ENCODE measurements at places on chromosomes 3 and 15.

DNA sequence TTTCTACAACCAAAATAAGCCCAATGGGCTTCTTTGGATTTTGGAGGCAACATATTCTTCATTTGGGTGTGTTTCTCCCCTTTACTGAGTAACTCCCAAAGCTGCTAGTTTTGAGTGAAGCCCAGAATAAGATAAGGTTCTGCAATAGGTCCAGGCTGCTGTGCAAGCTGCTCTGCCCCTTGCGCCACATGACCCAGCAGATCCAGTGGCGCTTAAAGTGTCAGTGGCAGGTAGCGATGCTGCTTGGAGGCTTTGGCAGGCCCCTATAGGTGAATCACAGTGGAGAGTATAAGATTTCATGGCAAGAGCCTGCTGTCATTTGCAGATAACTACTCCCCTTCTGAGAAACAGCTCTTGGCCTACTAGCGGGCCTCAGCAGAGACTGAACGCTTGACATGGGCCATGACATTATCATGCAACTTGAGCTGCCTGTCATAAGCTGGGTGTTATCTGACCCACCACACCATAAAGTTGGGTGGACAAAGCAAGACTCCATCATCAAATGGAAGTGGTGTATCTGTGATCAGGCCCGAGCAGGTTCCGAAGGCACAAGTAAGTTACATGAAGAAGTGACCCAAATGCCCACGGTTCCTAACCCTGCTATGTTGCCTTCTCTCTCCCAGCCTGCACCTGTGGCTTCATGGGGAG, 88.4 kb upstream of the OXTR start:
- no peak for DNase-seq

DNA sequence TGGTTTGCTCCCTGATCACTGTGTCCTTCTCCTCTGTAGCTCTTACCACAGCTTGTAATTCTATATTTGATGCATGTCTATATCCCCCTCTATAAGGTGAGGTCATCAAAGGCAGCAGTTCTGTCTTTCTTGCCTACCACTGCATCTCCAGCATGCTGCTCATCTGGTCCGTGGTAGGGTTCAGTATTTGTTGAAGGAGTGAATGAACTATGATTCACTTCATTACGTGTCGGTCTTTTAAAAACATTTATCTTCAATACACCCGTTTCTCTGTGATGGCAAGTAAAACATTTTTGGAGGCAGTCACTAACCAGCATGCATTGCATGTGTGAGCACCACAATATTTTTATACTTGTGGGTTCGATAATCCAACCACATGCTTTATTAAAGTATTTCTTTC, 27.6 kb downstream of the CHST14 start:
- no peak for DNase-seq

- no peak for DNase-seq
Observed at GRCh38 chr3:156290924-156291271, 170.5 kb downstream of the KCNAB1 start.

DNA sequence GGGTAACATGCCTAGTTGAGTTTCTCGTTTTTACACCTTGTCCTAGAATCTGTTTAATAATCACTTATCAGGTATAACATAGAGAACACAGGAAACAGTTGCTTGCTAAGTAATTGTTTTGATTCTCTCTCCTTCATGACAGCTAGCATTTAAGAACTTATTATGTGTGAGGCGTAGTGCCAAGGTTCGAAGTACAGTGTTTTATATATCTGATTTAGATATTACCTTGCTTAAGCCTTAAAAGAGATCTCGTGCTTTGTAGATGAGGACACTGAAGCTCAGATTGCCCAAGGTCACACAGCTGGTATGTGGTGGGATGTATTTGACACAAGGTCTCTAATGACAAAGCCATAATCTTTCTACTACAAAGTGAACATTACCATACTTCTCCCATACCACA, 29.0 kb upstream of the IFT57 start:
- no peak for DNase-seq

- DNase-seq, result no peak
Observed at GRCh38 chr3:115321400-115321805, 174.3 kb upstream of the ZBTB20 start.

DNA sequence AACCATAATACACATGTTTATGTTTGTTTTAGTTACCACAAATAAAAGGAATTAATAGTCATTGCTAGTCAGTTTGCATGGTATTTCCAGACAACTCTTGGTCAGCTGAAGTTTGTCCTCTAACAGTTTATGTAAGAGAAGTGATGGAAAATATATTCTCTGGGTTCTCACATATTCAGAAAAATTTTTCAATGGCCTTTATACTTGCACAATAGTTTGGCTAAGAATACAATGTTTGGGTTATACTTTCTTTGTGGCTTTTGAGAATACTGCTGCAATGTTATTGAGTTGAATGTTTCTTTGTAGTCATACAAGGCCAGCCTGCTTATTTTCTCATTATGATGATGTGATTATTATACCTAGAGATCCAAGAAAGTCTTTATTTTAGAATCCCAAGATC, 133.9 kb downstream of the RAP2B start:
- DNase-seq, result no peak

GRCh38 chr15:32819448-32819847, 101.6 kb downstream of the GREM1 start:
- no peak for DNase-seq

DNA sequence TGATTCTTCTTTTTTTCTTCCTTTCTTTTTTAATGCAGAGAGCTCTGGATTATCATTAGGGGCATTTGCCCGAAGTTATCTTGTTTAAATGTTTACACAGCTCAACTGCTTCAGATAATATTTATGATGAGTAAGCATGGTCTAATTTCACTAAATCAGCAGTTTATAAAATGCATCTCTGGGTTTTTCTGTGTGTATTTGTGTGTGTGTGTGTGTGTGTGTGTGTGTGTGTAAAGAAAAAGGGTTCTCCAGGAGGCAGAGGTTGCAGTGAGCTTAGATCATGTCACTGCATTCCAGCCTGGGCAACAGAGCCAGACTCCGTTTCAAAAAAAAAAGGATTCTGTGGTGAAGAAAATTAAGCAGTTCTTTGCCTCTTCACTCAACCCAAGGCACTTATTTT, 25.9 kb upstream of the TNFSF10 start:
- DNase-seq, result no peak

- DNase-seq, result no peak
Observed at GRCh38 chr3:122183893-122184590, 574 bp downstream of the CASR start.

- no peak for DNase-seq
Observed at GRCh38 chr3:190357468-190357867, 30.5 kb upstream of the CLDN16 start.

DNA sequence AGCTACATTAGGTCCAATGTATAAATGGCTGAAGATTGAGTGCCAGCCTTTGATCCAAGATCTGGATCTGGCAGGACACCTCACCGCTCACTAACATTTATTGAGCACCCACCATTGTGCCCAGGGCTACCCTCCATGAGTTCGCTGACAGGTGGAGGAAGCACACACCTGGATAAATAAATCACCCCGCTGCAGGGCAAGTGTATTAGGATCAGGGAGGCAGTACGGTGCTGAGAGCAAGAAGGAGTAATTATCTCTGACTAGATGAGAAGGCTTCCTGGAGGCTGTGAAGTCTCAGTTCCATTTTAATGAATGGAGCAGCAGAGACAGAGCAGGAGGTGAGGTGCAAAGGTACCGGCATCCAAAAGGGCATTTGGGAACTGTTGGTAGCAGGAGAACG, 104.1 kb downstream of the LIPC start:
- DNase-seq, result no peak

DNA sequence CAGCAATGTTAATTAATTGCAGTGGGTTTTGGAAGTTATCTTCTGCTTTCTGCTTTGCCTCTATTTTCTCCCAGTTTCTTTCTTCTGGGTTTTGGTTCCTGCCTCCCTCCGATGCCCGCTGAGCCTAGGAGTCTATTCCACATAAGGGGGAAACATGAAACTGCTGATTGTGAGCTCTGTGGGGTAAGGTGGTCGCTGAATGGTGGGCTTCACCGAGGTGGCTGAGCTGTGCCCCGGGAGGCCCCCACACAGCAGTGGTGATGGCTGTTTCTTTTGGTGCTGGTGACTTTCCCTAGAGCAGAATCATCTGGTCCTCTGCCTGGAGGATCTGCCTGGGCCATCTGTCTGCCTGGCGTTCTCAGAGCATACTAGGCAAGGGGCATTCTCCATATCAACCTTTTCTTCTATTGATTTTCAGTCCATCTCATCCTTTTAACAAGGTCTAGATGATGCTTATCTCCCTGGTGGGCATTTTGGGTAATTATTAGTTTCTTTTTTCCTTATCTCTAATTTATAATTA, 68.8 kb upstream of the ATP2B2 start:
- DNase-seq, result no peak

DNA sequence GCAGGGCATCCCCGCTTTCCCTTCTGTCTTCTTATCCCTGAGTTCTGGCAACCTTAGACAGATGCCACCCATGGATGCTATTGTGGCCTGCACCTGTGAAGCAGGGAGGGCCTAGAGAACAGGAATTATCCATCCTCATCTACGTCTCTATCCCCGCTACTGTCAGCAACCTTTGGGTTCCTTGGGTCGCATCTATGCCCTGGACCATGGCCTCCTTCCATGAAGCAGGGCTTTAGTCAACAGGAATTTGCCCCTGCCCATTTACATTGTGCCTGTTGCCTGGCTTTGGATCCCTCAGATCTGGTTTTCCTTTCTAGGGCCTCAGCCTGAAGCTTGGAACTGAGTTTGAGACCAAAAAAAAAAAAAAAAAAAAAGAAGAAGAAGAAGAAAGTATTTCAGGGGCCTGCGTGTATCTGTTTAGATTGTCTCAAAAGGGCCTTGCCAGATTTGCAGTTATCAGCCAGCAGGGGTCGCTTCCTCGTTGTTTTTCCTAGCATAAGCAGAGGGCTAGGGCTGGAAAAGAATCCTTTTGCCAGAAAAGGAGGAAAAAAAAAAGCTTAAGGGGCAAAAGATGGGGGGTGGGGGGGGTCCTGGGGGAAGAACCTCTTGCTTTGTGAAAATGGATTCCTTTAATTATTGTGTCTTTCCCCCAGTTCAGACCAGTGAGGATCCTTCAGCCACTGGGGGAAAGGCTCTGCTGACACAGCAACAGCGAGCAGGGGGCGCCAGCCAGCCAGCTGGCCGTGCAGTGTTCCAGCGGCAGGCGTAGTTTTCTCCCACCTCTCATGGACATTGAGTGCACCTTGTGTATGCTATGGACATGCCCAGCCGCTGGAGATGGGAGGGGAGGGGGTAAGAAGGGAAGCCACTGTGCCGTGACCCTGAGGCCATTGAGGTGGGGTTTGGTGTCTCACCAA, 65.7 kb upstream of the ALDH1L1 start:
- DNase-seq, result no peak

GRCh38 chr3:172218350-172219323, 179.3 kb downstream of the FNDC3B start:
- no peak for DNase-seq

- DNase-seq, result no peak
Observed at GRCh38 chr3:172125963-172126457, 86.6 kb downstream of the FNDC3B start.

GRCh38 chr3:72818092-72818773, 30.0 kb downstream of the SHQ1 start:
- DNase-seq, result no peak

DNA sequence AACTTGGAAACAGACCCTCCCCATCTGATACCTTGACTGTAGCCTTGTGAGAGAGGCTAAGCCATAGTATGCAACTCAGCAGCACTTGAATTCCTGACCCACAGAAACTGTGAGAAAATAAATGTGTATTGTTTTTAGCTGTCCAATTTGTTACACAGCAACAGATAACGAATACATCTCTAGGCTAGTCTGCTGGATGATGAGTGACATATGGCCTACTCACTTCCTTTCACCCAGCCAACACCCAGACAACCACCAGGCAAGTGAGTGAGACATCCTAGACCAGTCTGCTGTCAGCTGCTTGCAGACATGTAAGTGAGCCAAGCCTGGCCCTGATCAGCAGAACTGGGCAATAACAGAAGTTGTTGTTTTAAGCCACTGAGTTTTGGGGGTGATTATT, 19.2 kb upstream of the SMAD6 start:
- DNase-seq, result no peak

DNA sequence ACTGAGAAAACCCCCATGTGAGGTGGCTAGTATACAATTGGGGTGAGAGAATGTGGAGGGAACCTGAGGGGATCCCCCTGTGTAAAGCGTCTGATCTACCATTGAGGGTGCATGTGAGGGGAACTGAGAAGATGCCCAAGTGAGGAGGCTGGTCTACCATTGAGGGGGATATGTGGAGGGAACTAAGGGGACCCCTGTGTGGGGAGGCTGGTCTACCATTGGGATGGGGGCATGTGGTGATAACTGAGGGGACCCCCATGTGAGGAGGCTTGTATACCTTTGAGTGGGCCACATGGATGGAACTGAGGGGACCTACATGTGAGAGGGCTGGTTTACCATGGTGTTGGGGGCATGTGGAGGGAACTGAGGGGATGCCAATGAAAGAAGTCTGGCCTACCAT, 160.8 kb downstream of the FBLN2 start:
- no peak for DNase-seq

DNA sequence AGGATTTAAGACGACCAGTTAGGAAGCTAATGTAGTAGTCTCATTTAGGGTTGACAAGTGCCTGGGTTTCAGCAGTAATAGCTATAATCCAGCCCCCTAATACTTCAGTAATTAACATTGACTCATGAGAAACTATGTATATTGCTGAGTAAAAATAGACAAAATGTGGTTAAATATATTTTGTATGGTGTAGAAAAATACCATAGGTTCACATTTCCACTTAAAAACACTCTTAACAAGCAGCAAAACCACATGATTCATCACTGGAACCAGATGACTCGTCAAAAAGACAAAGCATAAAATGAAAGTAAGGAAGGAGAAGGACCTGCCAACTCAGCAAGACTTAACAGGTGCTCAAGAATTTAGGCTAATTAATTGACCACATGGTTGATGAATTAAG, 288.9 kb downstream of the EFHB start:
- DNase-seq, result no peak

DNA sequence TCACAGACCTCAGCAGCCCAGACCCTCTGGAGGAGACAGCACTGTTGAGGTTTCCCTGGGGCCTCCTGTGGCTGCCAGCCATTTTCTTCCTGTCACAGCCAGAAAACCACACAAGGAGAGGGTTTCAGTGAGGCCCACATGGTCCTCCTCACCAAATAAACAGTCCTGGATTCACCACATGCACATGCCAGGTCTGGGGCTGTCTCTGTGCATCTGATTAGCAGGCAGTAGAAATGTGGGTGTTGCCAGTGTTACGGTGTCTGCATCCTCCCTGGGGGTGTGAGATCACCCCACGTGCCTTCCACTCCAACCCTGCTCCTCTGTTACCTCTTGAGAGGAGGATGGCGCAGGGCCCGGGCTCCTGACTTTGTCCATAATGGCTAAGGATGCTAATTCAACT, 140.4 kb downstream of the CHDH start:
- DNase-seq, result no peak

Data from stimulated activated CD8-positive, alpha-beta memory T cell treated with anti-CD3 and anti-CD28 coated beads, Interleukin-4, amount 100 ng/mL, for 4 hours (primary cell).